SW 1271 (cell line): ENCODE measurements at places on chromosomes 11 and 22.

- no peak for DNase-seq
Observed at GRCh38 chr11:8732748-8733241, 50.2 kb downstream of the RPL27A start.

GRCh38 chr11:96091476-96091875 lies 167.6 kb upstream of the MTMR2 start:
- DNase-seq = peak; percentile 22

DNA sequence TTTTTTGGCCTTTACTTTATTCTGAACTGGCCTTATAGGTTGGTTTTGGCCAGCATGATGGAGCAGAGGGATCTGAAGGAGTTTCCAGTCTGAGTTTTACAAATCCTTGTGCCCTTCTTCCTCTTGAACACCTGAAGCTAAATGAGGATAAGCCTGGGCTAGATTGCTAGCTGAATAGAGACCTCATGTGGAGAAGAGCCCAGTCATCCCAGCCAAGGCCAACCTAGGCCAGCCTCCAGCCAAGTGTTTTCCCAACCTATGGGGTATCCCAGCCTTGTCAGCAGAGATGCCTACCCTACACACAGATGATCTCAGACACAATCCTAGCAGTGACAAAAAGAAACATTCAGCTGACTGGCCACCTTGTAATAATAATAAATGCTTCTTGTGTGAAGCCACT lies 966 bp upstream of the CASP12 start:
- DNase-seq = no peak

DNA sequence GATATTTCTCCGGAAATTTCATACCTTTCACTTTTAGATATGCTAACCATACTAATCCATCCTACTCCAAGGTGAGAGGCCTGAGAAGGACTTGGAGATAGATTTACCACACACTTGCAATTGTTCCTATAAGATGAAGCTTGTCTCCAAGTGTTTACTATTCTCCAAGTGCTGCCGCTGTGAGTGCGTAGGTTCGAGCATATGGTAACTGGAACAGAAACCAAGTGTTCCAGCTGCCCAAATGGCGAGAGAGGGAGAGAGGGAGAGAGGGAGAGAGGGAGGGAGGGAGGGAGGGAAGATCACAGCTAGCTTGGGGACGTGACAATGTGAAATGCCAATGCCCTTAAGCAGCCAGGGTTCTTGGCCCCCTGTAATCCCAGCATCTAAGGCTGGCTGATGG lies 21.5 kb downstream of the ASCC2 start:
- DNase-seq = no peak

- no peak for DNase-seq
Observed at GRCh38 chr11:92536883-92537282, 312.3 kb downstream of the FAT3 start.
